GM13977 (cell line): ENCODE measurements at places on chromosomes 5 and 9.

DNA sequence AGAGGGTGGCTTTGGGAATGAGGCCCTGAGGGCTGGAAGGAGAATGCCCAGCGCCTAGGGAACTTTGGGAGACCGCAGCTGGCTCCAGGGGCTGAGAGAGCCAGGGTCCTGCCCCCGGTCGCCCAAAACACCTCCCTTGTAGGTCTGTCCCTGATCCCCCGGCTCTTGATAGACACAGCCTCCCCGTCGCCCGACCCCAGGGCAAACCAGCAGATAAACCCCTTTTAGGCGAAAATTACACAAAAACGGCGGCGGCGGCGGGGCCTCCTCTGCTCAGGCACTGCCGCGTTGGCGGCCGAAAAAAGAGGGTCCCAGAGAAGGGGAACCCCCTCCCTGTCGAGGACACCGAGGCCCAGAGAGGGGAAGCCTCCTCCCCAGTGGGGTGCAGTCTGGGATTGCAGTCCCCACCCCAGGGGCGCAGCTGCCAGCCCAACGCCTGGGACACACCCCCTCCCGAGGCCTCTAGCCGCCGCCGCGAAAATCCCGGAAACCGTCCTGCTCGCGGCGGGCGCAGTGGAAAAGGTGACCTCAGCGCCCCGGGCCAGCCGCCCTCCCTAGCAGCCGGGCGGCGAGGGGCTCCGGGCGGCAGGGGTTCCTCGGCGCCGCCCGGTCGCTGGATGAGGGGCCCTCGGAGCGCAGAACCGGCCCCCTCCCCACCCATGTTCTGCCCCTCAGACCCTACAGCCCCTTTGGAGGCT is 3.1 kb upstream of the BARX1 start:
- DNase-seq: no peak

DNA sequence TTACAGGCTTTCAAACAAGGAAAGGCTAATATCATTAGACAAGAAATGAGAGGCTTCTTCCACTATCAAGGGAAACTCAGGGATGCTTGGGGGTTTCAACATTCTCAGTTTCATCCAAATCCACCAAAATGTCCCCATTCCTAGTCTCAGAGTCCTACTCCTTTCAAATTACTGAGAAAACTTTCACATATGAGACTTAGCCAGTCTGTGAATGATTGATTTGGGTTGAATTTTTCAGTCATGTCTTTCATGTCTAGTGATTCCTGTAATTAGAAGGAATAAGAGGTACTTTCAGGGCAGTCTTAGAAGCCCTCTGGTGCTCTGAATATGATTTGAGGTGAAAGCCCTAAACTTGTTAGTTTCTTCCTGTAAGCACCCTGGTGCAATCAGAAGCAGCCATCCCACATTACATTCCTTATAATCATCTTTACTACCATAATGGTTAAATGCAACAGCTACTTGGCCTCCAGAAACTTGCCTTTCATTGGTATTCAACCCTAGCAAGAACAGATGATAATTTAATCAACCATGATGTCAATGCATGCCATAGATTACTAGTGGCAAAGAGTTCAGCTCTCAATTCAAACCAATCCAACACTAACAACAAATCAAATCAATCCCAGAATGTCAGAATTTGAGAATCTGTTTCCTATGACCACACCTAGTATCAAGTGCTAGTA is 50.7 kb upstream of the RIC1 start:
- DNase-seq: no peak

GRCh38 chr5:56983593-56984361 is 31.9 kb upstream of the MIER3 start:
- DNase-seq: peak; percentile 9

- no peak for DNase-seq
These were observed 22.0 kb downstream of the ADAMTS2 start for GRCh38 chr5:179323026-179323870.

GRCh38 chr9:25302601-25303000 is 375.6 kb downstream of the TUSC1 start:
- no peak for DNase-seq

DNA sequence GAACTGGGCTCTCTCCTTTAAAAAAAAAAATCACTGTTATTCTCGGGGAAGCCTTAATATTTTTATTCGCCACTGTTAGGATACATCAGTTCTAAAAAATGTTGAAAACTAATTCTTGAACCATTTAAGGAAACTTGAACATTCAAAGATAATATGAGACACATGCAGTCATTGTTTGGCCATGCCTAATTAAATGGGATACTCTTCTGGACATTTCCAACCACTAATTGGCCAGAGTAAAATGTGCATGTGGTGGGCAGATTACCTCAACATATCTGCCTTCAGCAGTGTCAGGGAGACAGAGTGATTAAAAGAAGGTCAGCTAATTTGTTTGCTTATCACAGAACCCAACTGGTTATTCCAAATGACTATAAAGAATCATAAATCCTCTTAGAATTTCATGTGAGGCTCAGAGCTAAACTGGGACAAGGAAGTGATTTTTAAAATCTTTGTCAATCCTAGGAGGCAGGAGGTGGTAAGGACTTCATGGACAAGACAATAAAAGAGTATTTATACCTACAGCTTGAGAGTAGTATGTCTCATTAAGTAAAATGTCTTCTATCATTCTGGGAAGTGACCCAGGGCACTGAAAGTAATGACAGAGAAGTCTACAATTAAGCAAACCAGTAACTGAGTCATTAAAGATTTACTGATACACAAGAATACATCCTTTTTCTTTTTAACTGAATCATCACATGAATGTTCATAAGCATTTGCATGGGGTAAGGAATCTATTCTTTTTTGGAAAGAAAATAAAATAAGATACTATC is 242.9 kb upstream of the TRPM3 start:
- no peak for DNase-seq

- DNase-seq: no peak
These were observed 289.1 kb downstream of the EBF1 start for GRCh38 chr5:158810615-158811014.

- DNase-seq: no peak
These were observed 118.0 kb upstream of the OTULINL start for GRCh38 chr5:14463629-14464028.

- no peak for DNase-seq
These were observed 33.0 kb downstream of the CAMK2A start for GRCh38 chr5:150256410-150257064.

DNA sequence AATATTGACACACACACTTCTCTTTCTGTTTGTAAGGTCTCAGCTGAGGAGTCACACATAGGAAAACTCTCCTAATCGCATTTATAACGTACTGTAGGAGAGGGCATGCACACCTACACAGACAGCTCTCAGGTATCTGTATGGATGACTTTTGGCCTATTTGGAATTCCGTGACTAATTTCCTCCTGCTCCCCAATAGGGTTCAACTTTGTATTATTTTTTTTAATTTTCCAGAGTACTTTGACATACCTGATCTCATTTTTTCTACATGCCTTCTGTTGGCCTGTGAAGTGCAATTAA is 195.9 kb downstream of the ARHGAP26 start:
- DNase-seq: no peak
